ENCODE measurements at places on chromosomes 12 and 14. TPM values are rescaled to one million over a fixed set of nuclear protein-coding genes. Genes with fewer than 3 reads are reported as not detected.

DNAH10 gene
- total RNA-seq, result 0.76 TPM

DNA sequence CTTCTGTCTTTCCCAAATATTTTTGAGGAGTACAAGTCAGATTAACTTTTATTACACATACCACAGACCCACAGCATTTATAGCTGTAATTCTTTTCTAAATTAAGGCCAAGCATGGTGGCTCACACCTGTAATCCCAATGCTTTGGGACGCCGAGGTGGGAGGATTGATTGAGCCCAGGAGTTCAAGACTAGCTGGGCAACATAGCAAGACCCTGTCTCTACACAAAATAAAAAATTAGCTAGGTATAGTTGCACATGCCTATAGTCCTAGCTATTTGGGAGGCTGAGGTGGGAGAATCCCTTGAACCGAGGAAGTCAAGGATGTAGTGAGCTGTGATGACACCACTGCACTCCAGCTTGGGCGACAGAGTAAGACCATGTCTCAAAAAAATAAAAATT lies 7.0 kb downstream of the DUSP16 start:
- no peak for DNase-seq

GRCh38 chr14:95088665-95089064 lies 68.7 kb downstream of the DICER1 start:
- no peak for DNase-seq

DNA sequence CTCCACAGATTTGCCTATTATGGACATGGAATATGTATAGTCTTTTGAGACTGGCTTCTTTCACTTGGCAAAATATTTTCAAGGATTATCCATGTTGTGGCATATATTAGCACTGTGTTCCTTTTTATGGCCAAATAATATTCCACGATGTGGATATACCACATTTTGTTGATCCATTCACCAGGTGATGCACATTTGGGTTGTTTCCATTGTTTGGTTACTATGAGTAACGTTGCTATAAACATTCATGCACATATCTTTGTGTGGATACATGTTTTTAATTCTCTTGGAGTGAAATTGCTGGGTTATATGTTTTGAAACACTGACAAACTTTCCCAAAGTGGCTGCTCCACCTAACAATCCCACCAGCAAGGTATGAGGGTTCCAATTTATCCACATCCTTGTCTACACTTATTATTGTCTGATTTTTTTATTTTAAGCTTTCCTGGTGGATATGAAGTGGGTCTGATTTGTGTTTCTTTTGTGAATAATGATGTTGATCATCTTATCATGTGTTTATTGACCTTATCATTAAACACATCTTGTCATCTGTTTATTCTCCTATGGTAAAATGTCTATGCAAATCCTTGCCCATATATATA lies 116.2 kb upstream of the FRMD6 start:
- DNase-seq, result no peak

TPH2 gene
- not detected for total RNA-seq

ANO4 gene
- 1.7 TPM for total RNA-seq

TGM1 gene
- total RNA-seq, result 13.2 TPM

- DNase-seq, result no peak
Observed at GRCh38 chr14:23432102-23432925, 3.1 kb downstream of the MYH7 start.

DNA sequence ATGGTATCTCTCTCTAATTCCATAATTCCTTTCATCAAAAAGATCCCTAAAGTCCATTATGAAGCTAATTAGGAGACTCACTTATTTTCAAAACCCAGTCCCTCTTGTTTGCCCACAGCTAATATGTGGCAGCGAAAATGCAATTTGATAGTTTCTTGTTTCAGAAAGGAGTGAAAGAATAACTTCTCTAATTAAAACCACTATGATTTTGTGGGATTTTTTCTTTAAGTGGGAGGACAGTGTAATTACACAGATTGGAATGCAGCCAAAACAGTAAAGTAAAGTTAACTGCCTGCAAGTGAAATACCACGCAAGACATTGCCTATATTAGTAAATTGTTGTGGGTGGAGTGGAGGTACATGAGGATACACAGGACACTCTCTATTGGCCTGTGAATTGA lies 50.0 kb downstream of the PTPRO start:
- no peak for DNase-seq

GRCh38 chr14:22313172-22313801 lies 275.7 kb downstream of the DAD1 start:
- DNase-seq, result no peak

DNA sequence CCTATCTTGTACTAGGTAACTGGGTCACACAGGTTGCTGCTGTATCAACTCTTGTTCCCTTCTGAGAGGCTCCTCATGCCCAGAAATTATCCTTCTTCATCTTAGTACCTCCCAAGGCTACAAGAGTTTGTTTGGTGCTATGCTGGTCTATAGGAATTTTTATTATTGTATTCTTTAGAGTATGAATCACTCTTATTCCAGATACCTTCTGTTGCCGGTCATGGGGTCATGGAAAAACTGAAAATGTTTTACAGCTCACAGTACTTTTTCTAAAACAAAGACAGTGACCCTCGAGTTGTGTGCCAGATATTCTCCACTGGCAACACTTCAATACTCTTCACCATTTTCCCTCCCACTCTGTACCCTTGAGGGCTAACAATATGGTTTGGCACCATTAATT lies 1598.0 kb upstream of the TMEM132C start:
- no peak for DNase-seq

- no peak for DNase-seq
Observed at GRCh38 chr14:70013271-70013873, 134.2 kb downstream of the SMOC1 start.

- DNase-seq, result no peak
Observed at GRCh38 chr14:96252999-96253539, 2.9 kb upstream of the BDKRB1 start.

GRCh38 chr14:99586761-99587459 lies 17.1 kb downstream of the CCDC85C start:
- no peak for DNase-seq

CFAP251 gene
- total RNA-seq, result 3.8 TPM

DNA sequence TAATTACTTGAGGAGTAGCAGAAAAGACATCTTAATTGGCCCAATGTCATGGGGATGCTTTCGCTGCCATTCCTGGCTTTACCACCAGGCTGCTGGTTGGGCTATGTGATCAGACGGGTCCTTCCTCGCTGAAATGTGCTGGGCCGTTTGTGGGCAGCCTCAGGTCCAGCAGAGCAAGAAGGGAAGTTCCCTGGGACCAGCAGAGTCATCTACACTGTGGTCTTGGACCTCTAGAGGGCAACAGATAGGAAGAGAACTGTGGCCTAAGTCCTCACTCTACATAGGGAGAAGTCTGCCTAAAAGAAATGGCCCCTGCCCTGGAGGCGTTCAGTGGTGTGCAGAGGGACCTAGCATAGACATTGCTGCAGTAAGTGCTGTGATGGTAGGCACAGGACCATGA lies 10.9 kb downstream of the EVL start:
- DNase-seq, result no peak

CRIP2 gene
- total RNA-seq, result 172 TPM

CPNE8 gene
- total RNA-seq, result 26.6 TPM

RAD51AP1 gene
- 1.4 TPM for total RNA-seq

GSKIP gene
- 16.4 TPM for total RNA-seq

MGP gene
- 1,381 TPM for total RNA-seq

DNA sequence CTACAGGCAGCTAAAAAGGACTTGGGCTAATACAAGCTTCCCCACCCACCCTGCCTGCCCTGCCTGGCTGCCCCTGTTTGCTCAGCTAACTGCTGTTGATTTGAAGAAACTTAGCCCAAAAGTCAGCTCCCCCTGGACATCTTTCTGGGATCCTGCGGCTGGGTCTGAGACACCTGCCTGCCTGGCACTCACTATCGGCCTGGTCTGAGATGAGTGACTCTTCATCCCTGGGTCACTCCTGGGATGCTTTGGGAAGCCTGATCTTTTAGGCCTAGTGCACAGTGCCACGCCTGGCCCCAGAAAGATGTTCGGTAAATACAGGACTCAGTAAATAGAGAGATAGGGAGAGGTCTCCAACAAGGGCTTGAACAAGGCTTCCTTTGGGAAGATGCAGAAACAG lies 211.3 kb upstream of the DIO3 start:
- DNase-seq, result peak; percentile 19

DNA sequence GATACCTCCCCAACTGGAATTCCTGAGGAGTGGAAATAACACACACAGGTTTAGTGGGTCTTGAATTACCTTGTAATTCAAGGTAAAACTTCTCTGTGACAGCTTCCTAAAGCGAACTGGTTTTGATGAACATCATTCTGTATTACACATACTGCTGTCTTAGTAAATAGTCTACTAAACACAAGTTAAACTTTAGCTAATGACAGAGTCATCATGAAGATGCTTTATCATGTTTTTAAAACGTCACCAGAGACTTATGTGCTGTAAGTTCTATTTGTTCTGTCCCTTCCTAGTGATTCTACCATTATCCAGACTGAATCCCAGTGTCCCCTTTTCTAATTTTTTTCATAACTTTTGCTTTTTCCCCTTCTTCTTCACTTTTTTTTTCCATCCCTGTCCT lies 11.6 kb upstream of the GXYLT1 start:
- DNase-seq, result no peak

CCDC177 gene
- total RNA-seq, result not detected

DNA sequence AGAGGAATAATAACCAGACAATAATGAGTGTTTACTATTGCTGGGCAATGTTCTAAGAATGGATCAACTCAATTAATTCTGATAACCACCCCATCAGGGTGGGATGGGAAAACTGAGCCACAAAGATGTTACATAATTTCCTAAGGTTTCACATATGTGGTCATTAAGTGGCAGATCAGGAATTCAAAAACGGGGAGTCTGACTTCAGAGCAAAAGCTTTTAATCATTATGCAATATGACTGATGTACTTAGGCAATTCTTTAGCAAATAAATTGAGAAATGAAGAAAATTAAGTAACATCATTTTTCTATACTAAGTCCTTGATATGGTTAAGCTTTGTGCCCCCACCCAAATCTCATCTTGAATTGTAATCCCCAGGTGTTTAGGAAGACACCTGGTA lies 53.4 kb downstream of the PLCZ1 start:
- no peak for DNase-seq

BCAT1 gene
- total RNA-seq, result 15.2 TPM

COCH gene
- total RNA-seq, result 5.3 TPM

GRCh38 chr12:67666605-67667004 lies 18.1 kb downstream of the DYRK2 start:
- DNase-seq, result no peak

DNA sequence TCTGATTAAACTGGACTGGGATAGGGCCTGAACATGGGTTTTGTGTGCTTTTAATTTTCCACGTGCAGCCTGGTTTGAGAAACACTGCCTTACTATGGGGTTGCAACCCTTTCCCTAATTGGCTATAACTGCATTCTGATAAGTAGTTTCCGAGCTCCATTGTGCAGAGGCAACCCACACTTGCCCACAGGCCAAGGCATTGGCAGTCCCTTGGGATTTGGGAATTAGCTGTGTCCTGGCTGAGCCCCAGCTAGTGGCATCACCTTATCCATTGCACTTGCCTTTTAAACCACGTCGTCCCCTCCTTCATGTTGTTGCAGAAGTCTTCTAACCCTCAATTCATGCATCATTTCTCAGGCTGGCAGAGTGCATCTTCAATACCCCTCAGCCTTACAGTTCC lies 10.2 kb downstream of the VCPKMT start:
- DNase-seq, result no peak

DNA sequence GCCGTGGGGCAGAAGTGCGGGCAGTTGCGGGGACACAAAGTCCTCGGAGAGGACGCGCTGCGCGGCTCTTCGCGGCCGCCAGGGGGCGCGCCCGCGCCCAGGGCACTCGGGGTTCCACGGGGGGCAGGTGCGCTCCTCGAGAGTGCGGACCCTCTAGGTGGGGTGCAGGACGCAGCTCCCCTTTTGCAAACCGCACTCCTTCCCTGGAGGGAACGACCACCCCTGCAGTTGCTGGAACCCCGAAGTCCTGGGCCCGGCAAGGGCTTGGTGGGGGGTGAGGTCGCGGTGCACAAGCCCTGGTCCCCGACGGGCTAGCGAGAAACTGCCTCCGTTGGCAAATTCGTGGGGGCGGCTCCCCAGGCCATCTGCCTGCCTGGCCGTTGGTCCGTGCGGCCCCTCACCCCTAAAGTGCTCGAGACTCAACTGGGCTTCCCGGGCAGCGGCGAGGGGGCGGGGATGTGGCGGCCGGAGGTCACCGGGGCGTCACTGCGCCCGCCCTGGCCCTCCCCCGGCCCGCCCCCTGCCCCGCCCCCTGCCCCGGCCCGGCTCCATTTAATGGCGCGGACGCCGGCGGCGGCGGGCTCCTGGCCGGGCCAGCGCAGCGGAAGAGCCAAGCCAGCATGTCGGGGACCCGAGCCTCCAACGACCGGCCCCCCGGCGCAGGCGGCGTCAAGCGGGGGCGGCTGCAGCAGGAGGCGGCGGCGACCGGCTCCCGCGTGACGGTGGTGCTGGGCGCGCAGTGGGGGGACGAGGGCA lies at the start of gene ADSS1:
ADSS1 (plus strand) TSS at position 579 of the 756 bp plus-strand sequence; CDS start at position 621, 42 bp downstream.
- peak; percentile 86 for DNase-seq

GRCh38 chr14:56313789-56314188 lies 195.6 kb downstream of the PELI2 start:
- DNase-seq, result no peak

SYCP3 gene
- total RNA-seq, result not detected

- DNase-seq, result no peak
Observed at GRCh38 chr12:93484315-93484981, 17.1 kb downstream of the MRPL42 start.

GRCh38 chr12:49635036-49635435 lies 11.7 kb downstream of the PRPF40B start:
- DNase-seq, result no peak

- DNase-seq, result no peak
Observed at GRCh38 chr12:88816201-88816600, 235.9 kb upstream of the KITLG start.

- no peak for DNase-seq
Observed at GRCh38 chr14:81302638-81303037, 81.9 kb upstream of the GTF2A1 start.

DNA sequence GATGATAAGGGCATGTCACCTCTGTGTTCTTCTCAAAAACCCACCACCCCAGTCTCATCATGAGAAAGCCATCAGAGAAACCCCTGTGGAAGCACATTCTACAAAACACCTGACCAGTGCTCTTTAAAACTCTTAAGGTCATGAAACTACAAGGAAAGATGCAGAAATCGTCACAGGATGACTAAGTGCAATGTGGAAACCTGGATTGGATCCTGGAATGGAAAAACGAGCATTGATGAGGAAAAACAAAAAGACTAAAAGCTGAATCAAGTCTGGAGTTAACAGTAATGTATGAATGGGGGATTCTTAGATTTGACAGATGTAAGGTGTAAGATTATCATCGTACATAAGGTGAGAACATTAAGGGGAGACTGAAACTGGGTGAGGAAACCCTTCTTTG lies 211.0 kb downstream of the TBX5 start:
- DNase-seq, result no peak

- DNase-seq, result peak; percentile 27
Observed at GRCh38 chr12:34607520-34608195, 585.4 kb downstream of the ALG10 start.

DNA sequence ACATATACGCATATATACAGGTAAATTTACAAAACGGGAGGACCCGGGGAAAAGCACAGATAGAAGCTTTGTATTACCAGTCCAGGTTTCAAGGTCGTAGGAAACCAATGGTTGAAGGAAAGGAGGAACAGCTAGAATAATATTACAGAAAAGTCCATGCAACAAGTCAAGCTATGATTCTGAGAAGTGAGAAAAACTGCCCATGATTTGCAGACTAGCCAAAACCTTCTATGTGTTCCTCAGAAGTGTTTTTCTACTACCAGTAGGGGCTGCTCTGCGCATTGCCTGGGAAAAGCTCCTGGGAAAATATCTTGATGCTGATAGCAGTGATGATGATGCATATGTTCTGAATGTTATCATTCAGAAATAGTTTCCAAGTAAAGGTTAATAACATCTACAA lies 2.2 kb downstream of the PDZRN4 start:
- no peak for DNase-seq
